CD8-positive, alpha-beta T cell (primary cell): ENCODE measurements at places on chromosomes 3 and 15.

- DNase-seq = no peak
Observed at GRCh38 chr3:142633073-142633472, 36.9 kb downstream of the PLS1 start.

GRCh38 chr3:157094301-157094700 lies 65.6 kb downstream of the CCNL1 start:
- no peak for DNase-seq

- no peak for DNase-seq
Observed at GRCh38 chr15:74123131-74123429, 7.3 kb upstream of the ISLR2 start.

- peak; percentile 74 for DNase-seq
Observed at GRCh38 chr15:40307421-40308211, at the start of gene PLCB2. TSS of gene PLCB2 (minus strand) at chr15:40307935. CDS start at chr15:40307672, 263 bp downstream.

DNA sequence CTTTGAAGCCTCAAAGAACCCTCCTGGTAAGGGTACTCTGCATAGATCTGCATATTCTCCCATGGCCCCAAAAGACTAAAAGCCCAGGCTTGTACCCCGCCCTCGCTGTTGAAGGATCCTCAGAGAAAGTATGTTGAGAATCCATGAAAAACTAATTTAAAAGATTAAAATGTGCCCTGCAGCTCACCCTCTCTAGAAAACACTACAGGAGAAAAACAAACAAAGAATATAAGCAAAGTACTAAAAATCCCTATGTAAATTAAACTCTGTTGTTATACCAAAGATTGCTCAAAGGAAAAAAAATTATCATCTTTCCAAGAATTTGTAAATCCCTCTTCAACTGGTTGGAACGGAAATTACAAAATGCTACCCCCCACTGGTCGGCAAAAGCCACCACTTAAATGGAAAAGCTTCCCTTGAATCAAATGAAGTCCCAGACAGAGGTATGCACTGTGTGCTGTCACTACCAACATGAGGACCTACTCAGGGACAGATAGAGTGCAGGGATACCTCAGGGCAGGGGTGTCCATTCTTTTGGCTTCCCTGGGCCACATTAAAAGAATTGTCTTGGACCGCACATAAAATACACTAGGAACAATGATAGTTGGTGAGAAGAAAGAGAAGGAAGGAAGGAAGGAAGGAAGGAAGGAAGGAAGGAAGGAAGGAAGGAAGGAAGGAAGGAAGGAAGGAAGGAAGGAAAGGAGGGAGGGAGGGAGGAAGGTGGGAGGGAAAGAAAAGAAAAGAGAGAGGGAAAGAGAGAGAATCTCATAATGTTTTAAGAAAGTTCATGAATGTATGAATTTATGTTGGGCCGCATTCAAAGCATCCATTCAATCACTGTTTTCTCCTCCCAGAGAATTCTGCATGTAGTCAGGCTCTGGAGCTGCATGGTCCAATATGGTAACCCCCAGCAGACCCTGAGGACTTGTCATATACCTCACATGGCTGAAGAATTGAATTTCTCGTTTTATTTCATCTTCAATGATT lies 88.1 kb downstream of the MAGI1 start:
- DNase-seq = no peak
